ENCODE measurements at places on chromosomes 4 and X.

GRCh38 chr4:88623097-88623496, 30.8 kb downstream of the HERC3 start:
- DNase-seq = no peak

DNA sequence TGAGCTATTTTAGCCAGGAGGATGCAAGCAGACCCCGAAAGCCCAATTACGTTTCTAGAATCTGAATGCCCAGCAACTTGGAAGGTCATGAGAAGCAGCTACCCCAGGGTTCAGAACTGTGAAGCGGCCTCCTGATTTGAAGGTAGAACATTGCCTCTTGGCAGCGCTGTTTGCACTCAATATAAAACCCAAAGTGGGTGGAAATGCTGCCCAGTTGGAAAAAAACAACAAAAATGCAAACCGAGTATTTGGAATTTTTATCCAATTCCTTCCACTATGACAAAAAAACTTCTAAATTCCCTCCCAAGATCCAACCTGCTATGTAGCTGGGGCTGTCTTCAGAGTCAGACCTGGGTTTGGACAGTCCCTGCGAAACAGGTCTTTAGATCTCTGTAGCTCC, 103.3 kb upstream of the RBPJ start:
- DNase-seq = no peak

- DNase-seq = peak; percentile 54
Measured at GRCh38 chrX:154401045-154401799, 3.0 kb downstream of the RPL10 start.

DNA sequence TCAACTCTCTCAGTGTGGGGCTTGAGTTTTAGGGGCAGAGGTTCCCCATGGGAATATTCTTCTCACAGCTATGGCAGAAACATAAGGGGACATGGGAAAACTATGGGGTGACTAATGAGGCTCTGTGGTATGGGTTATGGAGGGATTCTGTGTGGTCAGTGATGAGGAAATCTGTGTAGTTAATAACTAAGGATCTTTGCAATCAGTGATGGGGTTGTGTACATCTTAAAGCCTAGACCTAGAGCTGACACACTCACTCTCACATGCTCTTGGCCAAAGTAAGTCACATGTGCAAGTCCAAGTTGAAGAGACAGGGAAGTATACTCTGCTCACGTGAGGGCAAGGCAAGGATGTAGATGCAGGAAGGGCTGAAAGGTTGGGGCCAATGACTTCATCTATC, 86.4 kb upstream of the UXT start:
- no peak for DNase-seq

- no peak for DNase-seq
Measured at GRCh38 chr4:142081025-142081424, 444.6 kb downstream of the IL15 start.

DNA sequence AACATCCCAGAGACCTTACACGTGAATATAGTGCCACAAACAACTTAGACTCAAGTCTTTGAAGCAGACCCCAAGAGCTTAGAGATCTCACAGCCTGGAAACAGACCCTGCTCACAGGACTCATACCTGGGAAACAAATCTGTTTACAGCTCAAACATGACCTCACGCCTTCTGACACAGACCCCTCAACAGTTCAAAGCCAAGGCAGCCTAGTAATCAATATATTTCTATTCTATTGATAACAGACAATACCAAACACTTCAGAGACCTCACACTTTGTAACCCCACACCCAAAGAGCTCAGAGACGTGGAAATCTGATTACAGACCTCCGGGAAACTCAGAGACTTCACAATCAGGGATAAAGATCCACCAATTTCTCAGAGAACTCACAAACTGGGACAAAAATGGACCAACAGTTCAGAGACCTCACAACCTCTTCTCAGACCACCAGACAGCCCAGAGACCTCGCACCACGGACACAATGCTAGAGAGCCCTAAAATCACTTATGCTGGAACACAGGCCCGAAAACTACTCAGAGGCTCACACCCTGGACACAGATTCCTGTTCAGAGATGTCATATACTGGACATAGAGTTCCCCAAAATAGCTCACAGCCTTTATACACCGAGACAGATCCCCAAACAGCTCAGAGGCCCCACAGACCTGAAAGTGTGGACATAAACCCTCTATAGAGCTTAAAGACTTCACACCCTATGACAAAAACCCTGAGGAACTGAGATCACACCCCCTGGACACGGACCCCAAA, 14.8 kb downstream of the SUV39H1 start:
- DNase-seq = no peak

DNA sequence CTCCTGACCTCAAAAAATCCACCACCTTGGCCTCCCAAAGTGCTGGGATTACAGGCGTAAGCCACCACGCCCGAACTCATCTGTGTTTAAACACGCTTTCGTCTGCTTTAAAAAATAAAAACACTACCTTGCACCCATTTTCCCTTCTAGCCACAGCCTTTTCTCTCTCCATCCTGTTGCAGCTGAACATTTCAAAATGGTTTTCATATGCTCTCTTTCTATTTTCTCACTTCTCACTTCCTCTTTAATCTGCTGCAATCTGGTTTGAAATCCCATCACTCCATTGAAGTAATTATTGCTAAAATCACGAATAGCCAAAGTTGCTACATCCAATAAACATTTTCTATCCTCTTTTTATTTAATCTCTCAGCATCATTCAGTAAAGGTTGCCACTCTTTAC, 70.0 kb downstream of the DCHS2 start:
- no peak for DNase-seq

DNA sequence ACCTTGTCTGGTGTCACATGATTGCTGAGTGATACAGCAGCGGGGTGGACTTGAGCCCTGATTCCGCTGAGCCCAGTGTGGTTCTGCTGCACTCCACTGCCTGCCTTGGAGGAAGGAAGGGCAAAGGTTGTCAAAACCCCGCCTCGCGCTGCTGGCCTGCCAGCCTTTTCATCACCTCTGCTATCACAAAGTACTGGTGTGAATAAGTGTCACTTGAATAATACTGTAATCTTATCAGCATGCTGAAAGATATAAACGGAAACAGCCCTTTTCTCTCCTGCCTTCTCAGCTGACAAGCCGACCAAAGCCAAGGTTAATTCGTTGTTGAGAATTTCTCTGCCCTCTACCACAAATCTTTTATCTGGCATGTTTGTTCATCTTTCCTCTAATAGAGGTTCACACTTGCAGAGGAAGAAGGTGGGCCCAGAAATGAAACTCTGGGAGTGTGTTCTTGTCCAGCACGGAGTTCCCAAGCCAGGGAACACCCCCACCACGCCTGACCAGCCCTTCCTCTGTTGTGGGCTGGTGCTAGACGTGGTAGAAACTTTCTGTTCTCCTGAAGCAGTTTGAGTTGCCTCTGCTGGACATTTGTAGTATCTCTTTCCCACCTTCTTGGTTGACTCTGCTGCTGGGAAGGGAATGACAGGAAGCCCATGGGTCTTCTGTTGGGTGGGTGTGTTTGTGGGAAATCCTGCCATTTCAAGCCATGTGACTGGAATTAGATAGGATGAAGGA, 21.5 kb downstream of the FHDC1 start:
- peak; percentile 80 for DNase-seq

GRCh38 chr4:128163177-128164117, 102.3 kb downstream of the LARP1B start:
- DNase-seq = no peak

DNA sequence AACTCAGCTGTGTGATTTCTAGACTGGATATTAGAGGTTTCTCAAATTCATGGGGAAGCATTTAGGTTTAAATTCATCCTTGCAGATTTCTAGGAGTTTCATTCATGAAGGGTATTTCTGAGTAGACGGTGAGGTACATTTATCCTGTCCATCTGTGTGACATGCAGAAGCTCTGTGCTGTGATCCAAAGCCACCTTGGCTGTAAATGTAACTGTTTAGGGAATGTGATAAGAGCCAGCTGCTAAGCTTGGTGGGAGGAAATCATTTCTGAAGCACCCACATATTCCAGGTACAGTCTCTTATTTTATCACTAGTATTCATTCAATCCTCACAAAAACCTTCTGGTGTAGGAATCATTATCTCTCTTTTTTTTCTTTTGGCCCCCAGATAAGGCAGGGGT, 8.7 kb upstream of the DCTD start:
- no peak for DNase-seq

- DNase-seq = no peak
Measured at GRCh38 chrX:39808471-39808917, 289.3 kb downstream of the BCOR start.

DNA sequence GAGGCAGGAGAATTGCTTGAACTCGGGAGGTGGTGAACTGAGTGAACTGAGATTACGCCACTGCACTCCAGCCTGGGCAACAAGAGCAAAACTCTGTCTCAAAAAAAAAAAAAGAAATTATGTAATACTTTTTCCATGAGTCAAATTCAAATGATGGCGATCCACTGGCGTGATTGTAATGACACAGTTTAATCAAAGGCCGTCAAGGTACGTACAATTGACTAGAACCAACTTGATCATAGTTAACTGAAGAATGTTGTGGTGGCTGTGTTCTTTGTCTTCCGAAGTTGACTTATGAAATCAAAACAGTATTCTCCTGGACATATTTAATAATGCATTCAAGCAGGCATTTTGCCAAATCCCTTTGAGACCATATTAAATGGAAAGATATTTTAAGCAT, 318.6 kb upstream of the FAT1 start:
- DNase-seq = no peak

GRCh38 chrX:104370089-104370488, 115.4 kb upstream of the ESX1 start:
- DNase-seq = no peak

DNA sequence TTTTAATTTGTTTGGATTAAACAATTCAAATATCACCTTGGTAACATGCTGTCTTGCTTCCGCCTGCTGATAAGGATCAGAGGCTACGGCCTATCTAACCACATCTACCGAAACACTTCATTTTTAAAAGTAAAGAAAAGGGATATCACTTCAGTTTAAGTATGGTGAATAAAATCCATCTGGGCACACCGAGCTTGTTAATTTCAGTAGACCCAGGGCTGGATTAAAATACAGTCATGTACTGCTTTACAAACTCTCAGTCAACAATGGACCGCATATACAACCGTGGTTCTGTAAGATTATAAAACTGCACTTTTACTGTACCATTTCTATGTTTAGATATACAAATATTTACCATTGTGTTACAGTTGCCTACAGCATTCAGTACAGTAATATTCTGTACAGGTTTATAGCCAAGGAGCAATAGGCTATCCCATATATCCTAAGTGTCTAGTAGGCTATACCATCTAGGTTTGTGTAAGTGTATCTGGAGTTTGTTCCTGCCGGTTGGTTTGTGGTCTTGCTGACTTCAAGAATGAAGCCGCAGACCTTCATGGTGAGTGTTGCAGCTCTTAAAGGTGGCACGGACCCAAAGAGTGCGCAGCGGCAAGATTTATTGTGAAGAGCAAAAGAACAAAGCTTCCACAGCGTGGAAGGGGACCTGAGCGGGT, 40.0 kb downstream of the SEPTIN11 start:
- DNase-seq = no peak

DNA sequence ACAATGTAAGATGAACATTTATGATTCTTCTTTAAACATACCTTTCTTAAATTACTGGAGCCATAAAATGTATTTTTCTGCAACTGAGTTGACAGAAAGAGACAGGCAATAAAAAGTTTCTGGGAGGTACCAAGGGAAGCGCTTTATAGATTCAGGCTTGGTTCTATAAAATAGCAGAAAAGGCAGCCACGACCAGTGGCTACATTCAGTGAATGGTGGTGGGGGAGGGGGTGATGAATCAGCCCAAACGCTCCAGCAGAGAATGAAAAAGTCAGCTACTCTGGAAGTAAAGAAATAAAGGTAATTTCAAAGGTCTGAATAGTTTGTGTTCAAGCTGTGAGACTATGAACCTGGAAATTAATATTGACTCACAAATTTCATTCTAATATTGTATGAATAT, 456.1 kb downstream of the KCTD8 start:
- DNase-seq = no peak

- no peak for DNase-seq
Measured at GRCh38 chrX:1520350-1520749, 16.6 kb downstream of the P2RY8 start.

DNA sequence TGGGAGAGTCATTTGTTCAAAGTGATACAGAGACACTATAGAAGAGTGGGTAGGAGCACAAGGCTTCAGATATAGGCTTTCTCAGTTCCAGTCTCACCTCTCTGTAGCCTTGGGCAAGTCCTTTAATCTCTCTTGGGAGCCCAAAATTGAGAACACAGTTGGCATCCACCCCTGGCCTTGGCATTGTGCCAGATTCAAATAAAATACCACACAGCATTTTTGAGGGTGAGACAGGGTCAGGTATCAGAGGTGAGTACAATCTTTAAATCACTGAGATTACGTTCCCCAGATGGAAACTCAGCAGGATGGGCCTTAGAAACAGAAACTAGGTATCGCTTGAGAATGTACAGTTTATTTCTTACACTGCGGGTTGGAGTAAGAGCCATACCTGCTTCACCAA, 25.2 kb upstream of the SMIM10L2A start:
- DNase-seq = no peak

DNA sequence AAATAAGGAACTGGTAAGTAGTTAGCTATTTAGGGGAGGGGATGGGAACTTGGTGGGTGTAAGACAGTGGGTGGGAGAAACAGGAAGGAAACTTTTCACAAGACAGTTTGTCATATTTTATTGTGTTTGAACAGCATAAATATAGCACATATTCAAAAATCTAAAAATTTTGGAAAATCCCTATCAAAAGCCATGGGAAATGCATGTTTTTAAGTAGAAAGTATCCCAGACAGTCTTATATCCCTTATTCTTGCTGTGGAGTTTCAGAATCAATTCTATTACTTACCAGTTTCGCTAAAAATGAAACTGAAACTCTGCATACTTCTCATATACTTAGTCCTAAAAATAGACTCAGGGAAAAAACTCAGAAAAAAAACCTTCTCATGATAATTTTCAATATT, 22.3 kb upstream of the RASGEF1B start:
- DNase-seq = no peak

GRCh38 chr4:124803641-124804040, 91.1 kb upstream of the ANKRD50 start:
- DNase-seq = no peak

DNA sequence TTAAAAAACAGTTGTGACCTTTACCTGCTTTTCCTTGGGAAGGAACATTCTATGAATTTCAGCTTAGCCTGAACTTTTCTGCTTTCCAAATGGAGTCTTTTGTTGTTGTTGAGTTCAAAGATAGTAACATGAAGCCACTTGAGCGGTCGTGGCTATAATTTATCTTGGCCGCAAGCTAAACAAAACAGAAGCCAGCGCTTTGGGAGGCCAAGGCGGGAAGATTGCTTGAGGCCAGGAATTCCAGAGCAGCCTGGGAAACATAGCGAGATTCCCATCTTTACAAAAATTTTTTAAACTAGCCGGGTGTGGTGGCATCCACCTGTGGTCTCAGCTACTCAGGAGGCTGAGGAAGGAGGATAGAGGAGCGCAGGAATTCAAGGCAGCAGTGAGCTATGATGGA, 29.9 kb downstream of the TKTL1 start:
- no peak for DNase-seq

Measured in erythroblast (primary cell).